ENCODE measurements at places on chromosomes 16 and 17.
A peak's percentile ranks its signal among the peaks of the same experiment; 100 is the strongest.

GRCh38 chr16:50528820-50529219, 19.4 kb upstream of the NKD1 start:
- no peak for DNase-seq

DNA sequence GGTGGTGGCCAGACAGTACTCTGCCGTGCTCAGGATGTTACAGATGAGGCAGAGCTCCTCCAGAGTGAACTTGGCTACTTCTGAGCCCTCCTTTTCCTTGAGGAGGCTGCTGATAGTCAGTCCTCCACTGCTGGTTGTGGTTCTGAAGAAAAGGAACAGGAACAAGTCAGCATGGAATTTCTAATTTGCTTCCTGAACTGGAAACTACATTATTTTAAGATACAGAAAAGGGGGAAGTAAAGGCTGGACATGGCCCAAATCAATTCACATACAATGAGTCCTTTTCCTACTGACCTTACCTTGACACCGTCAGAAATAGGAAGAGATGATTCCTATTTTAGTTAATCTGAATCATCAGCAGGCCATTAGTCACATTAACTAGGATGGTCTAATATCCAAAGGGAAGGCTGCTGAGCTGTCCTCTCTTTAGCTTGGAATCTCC, 154.2 kb downstream of the VPS53 start:
- DNase-seq: no peak

DNA sequence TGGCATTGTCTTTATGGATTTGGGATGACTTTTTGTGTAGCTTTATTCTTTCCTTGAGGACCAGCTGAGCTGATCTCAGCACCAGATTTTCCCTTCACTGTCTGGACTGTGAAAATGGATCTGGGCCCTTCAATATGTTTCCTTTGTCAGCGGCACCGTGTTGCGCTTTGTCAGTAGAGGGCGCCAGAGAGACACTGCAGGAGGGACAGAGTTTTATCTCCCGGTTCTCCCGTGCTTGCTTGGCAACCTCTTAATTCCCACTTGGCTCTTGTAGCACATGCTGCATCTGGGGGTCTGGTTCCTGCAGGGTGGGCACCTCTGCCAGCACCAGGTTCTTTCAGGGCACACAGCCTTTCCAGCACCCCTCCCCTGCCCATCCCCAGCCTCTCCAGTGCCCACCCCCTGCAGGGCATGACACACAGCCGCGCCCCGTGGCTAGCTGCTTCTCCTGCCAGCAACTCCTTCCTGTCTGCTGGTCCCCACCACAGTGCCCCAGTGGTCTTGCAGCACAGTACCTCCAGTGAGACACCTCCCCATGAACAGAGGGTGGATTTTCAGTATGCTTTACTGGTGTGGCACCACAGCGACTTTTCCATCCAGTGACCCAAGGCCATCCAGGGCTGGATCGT, 19.6 kb downstream of the OR1D5 start:
- peak; percentile 34 for DNase-seq

- no peak for DNase-seq
These were observed 175.2 kb upstream of the NLRP1 start for GRCh38 chr17:5759501-5759925.

DNA sequence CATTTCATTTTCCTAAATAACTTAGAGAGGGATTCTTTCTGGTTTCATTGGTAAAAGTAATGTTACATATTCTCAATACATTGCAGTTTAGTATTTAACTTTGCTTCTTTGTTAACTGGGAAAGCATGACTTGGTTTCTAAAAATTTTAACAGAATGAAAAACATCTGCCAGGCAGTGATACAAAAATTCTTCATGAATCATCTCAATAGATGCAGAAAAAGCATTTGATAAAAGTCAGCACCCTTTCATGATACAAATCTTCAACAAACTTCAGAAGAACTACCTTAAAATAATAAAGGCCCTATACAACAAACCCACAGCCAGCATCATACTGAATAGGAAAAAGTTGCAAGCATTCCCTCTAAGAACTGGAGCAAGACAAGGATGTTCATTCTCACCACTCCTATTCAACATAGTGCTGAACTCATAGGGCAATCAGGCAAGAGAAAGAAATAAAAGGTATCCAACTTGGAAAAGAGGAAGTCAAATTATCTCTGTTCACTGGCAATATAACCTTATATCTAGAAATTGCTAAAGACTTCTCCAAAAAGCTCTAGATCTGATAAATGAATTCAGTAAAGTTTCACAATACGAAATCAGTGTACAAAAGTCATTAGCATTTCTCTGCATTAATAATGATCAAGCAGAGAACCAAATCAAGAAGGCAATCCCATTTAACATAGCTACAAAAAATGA, 50.4 kb downstream of the SLFN5 start:
- DNase-seq: no peak

Measured in OCI-LY7 (cell line).